ENCODE measurements at places on chromosomes 4 and X. TPM values are rescaled to one million over a fixed set of nuclear protein-coding genes. Genes with fewer than 3 reads are reported as not detected.
A peak's percentile ranks its signal among the peaks of the same experiment; 100 is the strongest.

GRCh38 chr4:79723507-79723906, 315.5 kb upstream of the GK2 start:
- no peak overlapping the region for H3K4me3 ChIP-seq
- no peak for DNase-seq
- H3K36me3 ChIP-seq, result no peaks in the 10 kb centered on the region
- H3K27ac ChIP-seq, result no peak overlapping the region
- no peaks in the 10 kb centered on the region for H3K27me3 ChIP-seq

DNA sequence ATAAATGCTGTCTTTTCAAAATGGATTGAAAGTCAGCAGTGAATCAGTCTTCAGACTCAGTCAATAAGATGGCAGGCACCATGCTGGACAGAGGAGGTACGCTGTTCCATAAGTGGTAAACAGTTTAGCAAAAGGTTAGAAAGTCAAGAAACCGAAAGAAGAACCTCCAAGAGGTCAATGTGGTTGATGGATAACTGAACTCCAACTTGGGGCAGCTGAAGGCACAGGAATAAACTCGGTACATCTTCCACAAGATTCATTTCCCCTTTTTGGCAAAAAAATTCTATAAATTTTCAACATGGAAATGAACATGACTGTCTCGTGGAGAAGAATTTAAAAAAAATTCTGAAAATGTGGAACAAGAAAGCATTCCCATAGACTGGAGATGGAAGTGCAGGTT, 18.4 kb upstream of the SEL1L3 start:
- H3K27me3 ChIP-seq, result no peaks in the 10 kb centered on the region
- H3K4me3 ChIP-seq, result no peak overlapping the region
- DNase-seq, result no peak
- H3K36me3 ChIP-seq, result no peaks in the 10 kb centered on the region

DNA sequence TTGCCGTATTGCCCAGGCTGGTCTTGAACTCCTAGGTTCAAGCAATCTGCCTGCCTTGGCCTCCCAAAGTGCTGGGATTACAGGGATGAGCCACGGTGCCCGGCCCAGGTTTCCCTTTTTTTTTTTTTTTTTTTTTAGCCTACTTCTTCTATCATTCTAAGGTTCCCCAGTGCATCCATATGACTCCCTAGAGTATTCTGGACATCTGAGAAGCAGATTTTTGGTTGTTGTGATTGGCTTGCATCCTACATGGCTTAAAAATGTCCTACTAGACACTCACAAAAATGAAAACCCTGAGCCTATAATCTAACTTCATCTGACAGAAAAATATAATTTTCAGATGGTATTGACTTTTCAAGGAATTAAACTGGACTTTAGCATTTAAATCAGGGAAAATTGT, 41.7 kb downstream of the SMIM14 start:
- no peak overlapping the region for H3K4me3 ChIP-seq
- DNase-seq, result no peak
- H3K27ac ChIP-seq, result no peak overlapping the region
- H3K4me1 ChIP-seq, result no peaks in the 10 kb centered on the region

- H3K4me3 ChIP-seq, result no peak overlapping the region
- no peak overlapping the region for H3K27ac ChIP-seq
- no peaks in the 10 kb centered on the region for H3K27me3 ChIP-seq
- DNase-seq, result no peak
- no peaks in the 10 kb centered on the region for H3K36me3 ChIP-seq
Measured at GRCh38 chrX:15165832-15166231, 104.1 kb downstream of the ASB9 start.

The PACRGL gene
- 10.7 TPM for total RNA-seq

DNA sequence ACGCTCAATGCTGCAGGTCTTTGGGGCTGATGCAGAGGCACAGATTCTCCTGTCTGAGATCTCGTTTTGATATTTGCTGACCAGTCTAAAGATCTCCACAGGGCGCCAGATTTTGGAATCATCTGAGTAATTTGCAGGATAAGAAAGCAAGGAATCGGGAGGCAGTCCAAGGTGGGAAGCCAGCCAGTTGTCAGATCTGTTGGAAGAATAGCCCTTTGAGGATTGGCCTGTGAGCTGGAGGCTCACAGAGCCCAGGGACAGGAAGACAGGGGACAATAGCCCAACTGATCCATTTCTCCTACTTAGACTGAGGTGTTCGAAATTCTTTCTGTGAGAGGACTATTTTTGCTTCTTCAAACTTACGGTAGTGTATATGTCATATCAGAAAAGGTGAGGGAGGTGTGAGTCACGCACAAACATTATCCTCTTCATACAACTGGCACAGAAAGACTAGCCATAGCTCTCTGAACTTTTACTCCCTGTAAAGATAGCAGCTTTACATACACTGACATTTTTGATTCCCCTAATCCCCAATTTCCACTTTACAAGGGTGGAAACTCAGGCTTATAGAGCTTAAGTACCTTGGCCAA, 8.8 kb downstream of the DIPK2B start:
- no peaks in the 10 kb centered on the region for H3K4me1 ChIP-seq
- H3K27me3 ChIP-seq, result no peaks in the 10 kb centered on the region
- DNase-seq, result no peak

GRCh38 chr4:162347842-162348213, 184.0 kb upstream of the FSTL5 start:
- H3K36me3 ChIP-seq, result no peaks in the 10 kb centered on the region
- no peak for DNase-seq
- H3K4me1 ChIP-seq, result no peaks in the 10 kb centered on the region

- H3K27ac ChIP-seq, result no peak overlapping the region
- DNase-seq, result no peak
- H3K36me3 ChIP-seq, result no peaks in the 10 kb centered on the region
- no peak overlapping the region for H3K4me3 ChIP-seq
- H3K4me1 ChIP-seq, result no peaks in the 10 kb centered on the region
- no peaks in the 10 kb centered on the region for H3K27me3 ChIP-seq
Measured at GRCh38 chrX:96407072-96407471, 277.6 kb upstream of the DIAPH2 start.

DNA sequence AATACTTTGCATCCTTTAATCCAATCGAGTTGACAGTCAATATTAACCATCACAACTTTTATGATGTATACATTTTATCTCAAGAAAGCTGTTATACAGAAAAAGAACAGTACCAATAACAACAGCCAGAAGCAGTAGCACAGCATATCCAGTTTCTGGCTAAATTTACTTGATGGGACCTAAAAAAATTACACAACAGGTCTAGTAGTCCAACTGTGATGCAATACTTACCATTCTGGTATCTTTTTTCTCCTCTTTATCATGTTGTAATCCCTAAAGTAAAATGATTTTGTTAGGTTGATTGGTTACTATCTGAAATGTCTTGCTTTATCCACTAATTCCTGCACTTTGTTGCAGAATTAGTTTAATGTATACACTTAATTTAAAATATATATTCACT, 1150.6 kb downstream of the FAT4 start:
- no peak overlapping the region for H3K4me3 ChIP-seq
- H3K4me1 ChIP-seq, result no peaks in the 10 kb centered on the region
- DNase-seq, result no peak
- H3K27me3 ChIP-seq, result no peaks in the 10 kb centered on the region
- no peak overlapping the region for H3K27ac ChIP-seq

- H3K36me3 ChIP-seq, result no peaks in the 10 kb centered on the region
Measured at GRCh38 chr4:133059117-133059516, 90.0 kb upstream of the PCDH10 start.

- H3K36me3 ChIP-seq, result no peaks in the 10 kb centered on the region
- no peak overlapping the region for H3K4me3 ChIP-seq
- no peak overlapping the region for H3K27ac ChIP-seq
Measured at GRCh38 chr4:125456075-125456474, 141.3 kb downstream of the FAT4 start.

- no peak for DNase-seq
- no peaks in the 10 kb centered on the region for H3K27me3 ChIP-seq
- H3K4me3 ChIP-seq, result no peak overlapping the region
- no peak overlapping the region for H3K27ac ChIP-seq
Measured at GRCh38 chr4:184526228-184526627, 51.9 kb upstream of the IRF2 start.

The MAGEA2 gene
- total RNA-seq, result not detected

The SHOX gene
- total RNA-seq, result not detected

The EVC2 gene
- 0.98 TPM for total RNA-seq

- DNase-seq, result peak; percentile 31
- peak overlapping the region; percentile 95 for H3K27ac ChIP-seq
- H3K36me3 ChIP-seq, result peaks cover 12% of the 10 kb centered on the region
- H3K4me1 ChIP-seq, result peaks cover 19% of the 10 kb centered on the region
- no peaks in the 10 kb centered on the region for H3K27me3 ChIP-seq
Measured at GRCh38 chr4:186190581-186191199, 677 bp upstream of the CYP4V2 start.

DNA sequence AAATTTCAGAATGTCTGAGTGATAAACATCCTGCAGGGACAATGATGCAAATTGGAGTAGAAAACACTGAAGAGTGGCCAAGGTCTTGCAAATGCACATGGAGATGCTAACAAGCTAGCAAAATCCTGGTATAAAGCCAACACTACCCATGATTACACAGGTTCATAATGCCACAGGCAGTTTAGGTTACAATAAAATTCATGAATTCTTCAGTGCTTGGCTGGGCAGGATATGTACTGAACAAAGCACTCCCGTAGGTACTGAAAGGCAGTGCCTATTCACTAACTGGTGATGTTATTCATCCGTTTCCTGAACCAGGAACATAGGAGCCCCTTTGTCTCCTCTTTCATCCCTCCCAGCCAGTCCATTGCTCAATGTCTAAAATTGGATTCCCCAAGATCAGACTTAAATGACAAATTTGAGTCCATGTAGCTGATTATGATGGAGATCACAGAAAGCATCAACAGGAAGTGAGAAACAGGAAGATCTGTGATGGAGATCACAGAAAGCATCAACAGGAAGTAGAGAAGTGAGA, 244.5 kb downstream of the DMD start:
- no peaks in the 10 kb centered on the region for H3K36me3 ChIP-seq
- H3K27me3 ChIP-seq, result no peaks in the 10 kb centered on the region
- no peak overlapping the region for H3K4me3 ChIP-seq
- no peak for DNase-seq

- DNase-seq, result no peak
- H3K4me1 ChIP-seq, result no peaks in the 10 kb centered on the region
- H3K36me3 ChIP-seq, result no peaks in the 10 kb centered on the region
- H3K4me3 ChIP-seq, result no peak overlapping the region
Measured at GRCh38 chr4:56222514-56222913, 164.8 kb downstream of the AASDH start.

The ARAP2 gene
- total RNA-seq, result 39.7 TPM

- DNase-seq, result no peak
- no peaks in the 10 kb centered on the region for H3K27me3 ChIP-seq
- H3K4me1 ChIP-seq, result no peaks in the 10 kb centered on the region
- no peak overlapping the region for H3K4me3 ChIP-seq
- no peaks in the 10 kb centered on the region for H3K36me3 ChIP-seq
Measured at GRCh38 chr4:67861513-67861912, 22.3 kb downstream of the TMPRSS11D start.

All from naive thymus-derived CD4-positive, alpha-beta T cell (primary cell).